ENCODE measurements at places on chromosomes 7 and 10.

GRCh38 chr10:119368991-119369869 lies 161.9 kb downstream of the GRK5 start:
- DNase-seq, result peak; percentile 73

DNA sequence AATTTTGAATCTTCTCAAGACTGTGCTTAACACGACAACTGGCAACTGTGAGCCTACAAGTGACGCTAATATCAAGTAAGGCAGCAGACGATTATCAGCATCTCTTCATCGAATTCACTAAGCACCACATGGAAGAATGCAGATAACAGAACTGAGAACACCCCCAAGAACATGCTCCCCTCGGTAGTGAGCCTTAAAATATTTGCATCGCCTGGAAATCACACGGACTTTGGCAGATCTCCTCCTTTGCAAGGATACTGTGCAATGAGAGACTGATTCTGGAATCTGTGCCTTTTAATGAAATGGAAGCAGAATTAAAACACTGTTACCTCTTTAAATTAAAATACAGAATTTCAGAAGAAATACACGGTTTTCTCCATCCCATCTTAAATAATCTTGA lies 38.2 kb upstream of the NEBL start:
- no peak for DNase-seq

- DNase-seq, result no peak
These were observed 243.9 kb downstream of the REEP3 start for GRCh38 chr10:63765126-63765525.

GRCh38 chr7:51789489-51789888 lies 472.9 kb upstream of the COBL start:
- no peak for DNase-seq

GRCh38 chr7:46486256-46487206 lies 565.5 kb upstream of the IGFBP3 start:
- no peak for DNase-seq

DNA sequence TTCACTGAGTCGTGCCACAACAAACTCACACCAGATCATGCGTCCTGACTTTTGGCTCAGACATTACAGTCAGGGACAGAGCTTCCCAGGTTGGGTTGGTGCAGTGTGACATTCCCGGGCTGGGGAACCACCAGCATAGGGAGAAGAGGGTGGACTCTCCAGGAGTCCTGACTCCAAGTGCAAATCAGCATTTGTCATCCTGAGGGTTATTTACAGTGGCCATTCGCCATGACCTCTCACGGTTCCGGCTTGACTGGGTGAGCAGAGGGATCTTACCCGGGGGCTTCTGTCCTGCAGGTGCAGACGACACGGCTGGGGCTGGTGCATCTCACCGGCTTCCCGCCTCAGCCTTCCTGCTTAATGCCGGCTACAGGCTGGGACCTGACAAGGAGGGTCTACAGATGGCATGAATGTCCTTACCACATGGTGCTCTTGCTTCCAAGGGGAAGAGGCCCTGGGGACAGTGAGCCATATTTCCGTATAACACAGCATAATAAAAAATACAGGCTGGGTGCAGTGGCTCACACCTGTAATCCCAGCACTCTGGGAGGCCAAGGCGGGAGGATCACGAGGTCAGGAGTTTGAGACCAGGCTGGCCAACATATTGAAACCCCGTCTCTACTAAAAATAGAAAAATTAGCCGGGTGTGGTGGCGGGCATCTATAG lies 12.5 kb upstream of the INTS1 start:
- DNase-seq, result no peak

DNA sequence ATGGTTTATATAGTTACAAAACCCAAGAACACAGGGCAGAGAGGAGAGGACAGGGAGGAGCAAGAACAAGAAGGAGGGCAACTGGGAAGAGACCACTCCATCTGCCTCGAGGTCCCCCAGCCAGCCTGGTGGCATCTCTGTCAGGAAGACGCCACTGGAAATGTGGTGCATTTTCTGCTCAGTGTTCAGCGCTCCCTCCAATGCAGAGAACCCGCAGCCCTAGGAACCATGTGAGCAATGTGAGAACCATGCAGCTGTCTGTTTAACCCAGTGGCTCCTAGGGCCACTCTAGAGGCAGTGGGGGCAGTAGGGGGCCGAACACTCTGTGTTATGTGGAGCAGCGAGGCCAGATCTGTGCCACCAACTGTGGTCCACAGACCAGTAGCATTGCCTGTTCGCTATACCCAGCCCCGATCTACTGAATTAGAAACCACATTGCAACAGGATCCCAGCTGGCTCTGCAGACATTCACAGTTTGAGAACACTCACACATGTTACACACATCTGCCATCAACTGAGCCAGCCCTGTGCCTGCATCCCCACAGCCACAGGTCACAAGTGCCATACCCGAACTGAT lies 110.2 kb downstream of the CPXM2 start:
- no peak for DNase-seq

DNA sequence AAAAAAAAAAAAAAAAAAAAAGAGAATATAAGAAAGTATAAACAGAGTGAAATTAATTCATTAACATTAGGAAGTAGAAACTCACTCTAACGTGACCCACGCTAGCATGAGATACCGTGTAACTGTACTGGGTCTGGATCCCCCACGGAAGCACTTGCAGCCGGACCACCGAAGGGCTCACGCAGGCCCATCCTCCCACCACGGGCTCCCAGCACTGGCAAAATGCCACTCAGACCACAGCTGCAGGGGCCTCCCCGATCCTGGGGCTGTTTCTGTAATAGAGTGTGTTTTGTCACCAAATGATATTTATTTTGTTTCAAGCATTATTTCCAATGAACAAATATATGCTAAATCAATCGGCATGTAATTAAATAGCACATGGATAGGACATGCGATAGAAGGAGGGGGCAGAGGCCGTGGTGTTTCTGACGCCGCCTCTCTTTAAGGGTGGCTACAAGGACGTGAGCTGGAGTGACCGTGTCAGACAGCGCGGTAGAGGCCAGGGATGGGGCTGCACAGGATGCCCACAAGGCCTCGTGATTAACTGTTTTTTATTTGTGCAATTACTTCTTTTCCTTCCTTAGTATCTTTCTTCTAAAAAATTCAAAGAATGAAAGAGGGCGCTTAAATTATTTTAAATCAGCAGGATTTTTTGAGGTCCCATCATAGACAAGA lies 568.5 kb downstream of the PTPRN2 start:
- no peak for DNase-seq

DNA sequence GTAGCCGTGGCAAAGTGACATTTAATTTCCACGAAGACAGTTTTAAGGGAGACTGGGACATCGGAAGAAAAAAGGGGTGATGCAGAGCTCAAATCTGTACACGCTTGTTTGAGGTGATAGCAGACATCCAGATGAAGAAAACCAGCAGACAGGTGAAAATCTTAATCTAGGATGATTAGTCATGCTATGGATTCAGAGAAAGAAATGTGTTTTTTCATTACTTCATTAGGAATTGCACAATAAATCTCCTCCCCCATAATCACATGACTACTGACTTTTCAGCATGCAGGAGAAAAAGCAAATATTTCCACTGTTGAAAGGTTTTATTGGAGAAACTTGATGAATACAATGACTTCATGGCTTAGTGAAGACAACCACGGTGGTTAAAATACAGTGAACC lies 2.5 kb downstream of the NUDT5 start:
- no peak for DNase-seq

- DNase-seq, result peak; percentile 67
These were observed 463 bp upstream of the UPP1 start for GRCh38 chr7:48088559-48089045.

DNA sequence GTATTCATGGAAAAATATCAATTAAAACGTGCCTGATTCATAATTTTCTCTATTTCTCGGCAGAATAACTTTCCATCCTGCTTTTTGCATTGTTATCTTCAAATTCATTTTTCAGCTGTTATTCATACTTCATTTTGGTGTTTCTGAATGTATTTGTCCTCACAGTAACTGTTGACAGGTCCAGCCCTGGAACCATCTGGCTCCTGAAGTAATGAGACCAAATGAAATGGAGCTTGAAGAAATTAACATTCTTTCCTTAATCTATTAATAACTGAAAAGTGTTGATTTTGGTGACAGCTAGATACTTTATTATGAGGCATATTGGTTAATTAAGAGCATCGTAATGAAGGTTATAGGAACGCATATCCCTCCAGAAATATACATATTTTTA lies 257.0 kb upstream of the MINDY3 start:
- DNase-seq, result no peak

- DNase-seq, result no peak
These were observed 7.7 kb downstream of the ACSM6 start for GRCh38 chr10:95201736-95202135.

DNA sequence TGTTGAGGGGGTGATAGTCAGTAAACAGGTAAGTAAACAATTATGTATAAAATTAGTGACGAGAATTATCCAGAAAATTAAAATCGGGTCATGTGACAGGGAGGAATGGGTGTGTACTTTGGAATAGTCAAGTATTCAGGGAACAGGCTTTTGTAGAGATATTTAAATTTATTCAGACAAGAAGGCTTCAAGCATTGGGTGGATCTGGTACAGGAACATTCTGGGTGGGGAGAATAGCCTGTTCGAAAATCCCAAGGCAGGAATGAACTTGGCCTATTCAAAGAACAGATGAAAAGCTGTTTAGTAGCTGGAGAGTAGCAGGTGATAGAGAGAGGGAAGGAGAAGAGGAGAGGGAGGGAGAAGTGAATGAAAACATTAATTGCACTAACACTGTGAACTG lies 448.9 kb upstream of the FZD8 start:
- no peak for DNase-seq

DNA sequence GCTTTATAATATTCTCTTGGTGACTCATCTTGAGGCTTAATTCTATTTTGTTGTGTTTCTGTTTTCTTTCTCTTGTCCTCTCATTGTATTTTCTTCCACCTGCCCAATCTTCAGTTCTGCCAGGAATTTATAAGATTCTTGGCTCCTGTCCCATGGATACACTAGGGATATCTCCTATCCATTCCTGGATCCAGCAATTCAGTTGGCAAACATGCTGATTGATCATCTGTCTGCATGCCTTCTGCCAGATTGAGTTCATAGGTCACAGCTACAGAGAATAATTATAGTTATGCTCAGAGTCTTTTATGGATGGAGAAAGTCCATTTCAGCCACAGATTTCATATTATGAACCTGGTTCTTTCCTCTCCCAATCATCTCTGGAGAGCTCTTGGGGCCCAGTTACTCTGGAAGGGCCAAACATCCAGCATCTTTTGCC lies 140.4 kb upstream of the MAGI2 start:
- DNase-seq, result no peak

- no peak for DNase-seq
These were observed 2.2 kb downstream of the GIMAP4 start for GRCh38 chr7:150569245-150569955.

DNA sequence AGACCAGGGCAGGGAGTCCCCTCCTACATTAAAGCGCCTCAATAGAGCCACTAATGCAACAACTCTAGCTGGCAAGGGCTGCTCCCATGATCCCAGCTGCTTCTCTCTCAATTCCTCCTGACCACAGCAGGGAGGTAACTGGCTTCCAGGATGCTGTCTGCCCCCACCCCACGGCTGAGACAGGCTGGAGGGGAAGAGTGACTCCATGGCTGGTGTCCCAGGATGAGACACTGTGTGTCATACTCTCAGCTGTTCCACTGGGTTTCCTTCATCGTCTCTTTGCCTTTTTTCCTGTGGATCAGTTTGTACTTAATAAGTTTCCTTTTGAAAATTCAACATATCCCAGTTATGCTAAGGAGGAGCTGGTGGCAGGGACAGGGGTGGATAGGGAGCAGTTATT lies 27.7 kb upstream of the MYH16 start:
- no peak for DNase-seq

- no peak for DNase-seq
These were observed 10.6 kb upstream of the BPGM start for GRCh38 chr7:134636008-134636449.

DNA sequence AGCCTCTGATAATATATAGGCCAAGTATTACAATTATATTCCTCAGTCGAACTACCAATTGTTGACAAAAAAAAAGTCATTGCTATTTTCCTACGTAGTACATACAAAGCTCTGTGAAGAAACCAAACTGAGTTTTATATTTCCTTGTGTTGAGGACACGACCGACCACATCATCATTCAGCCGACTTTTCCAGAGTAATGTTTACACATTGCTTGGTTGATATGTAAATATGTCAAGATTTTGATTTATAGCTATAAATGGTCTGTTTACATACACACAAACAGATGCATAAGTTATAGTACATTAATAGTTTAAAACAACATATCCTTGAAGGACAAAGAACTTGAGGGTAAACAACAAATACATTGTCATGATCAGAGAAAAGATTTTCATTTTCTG lies 121.5 kb downstream of the CRPPA start:
- DNase-seq, result no peak

DNA sequence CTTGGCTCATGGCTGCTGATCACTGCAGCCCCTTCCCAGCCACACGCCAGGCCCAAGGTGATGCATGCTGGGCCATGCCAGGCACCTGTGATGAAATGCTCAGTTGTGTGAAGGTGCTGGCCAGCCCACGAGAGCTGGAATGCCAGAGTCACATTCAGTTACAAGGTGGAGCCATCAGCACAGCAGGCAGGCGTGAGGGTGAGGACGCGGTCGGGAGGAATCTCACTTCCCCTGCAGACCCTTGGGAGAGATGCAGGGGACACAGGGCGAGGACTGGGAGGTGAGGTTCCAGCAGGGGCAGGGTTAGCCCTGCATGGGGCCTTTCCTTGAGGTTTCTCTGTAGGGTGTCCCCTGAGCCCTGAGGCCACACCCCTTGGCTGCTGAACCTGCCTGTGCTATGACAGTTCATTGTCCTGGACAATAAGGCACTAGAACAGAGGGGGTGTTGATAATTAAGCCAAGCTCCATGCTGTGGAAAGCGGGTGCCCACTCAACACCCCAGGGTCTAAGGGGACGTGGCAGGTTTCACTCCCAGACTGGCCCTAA lies 82.4 kb downstream of the ADARB2 start:
- DNase-seq, result no peak

- DNase-seq, result no peak
These were observed 11.1 kb upstream of the PARD3 start for GRCh38 chr10:34826221-34826620.

DNA sequence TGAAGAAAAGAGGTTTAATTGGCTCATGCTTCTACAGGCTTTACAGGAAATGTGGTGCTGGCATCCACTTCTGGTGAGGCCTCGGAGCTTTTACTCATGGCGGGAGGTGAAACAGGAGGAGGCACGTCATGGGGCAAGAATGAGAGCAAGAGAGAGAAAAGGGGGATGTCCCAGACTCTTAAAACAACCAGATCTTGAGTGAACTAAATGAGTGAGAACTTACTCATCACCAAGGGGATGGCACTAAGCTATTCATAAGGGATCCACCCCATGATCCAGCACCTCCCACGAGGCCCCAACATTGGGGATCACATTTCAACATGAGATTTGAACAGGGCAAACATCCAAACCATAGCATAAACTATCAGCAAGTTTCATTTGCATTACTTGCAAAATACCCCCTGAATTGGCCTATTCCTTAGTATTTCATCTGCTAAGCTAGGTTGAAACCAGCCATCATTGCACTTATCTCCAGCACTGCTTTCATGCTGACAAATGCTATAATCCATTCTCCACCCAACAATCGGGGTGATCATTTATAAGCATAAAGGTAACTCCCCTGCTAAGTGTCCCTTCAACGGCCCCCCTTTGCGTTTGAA lies 179.0 kb downstream of the NOC3L start:
- no peak for DNase-seq
